ENCODE measurements at places on chromosomes 1 and 21.

DNA sequence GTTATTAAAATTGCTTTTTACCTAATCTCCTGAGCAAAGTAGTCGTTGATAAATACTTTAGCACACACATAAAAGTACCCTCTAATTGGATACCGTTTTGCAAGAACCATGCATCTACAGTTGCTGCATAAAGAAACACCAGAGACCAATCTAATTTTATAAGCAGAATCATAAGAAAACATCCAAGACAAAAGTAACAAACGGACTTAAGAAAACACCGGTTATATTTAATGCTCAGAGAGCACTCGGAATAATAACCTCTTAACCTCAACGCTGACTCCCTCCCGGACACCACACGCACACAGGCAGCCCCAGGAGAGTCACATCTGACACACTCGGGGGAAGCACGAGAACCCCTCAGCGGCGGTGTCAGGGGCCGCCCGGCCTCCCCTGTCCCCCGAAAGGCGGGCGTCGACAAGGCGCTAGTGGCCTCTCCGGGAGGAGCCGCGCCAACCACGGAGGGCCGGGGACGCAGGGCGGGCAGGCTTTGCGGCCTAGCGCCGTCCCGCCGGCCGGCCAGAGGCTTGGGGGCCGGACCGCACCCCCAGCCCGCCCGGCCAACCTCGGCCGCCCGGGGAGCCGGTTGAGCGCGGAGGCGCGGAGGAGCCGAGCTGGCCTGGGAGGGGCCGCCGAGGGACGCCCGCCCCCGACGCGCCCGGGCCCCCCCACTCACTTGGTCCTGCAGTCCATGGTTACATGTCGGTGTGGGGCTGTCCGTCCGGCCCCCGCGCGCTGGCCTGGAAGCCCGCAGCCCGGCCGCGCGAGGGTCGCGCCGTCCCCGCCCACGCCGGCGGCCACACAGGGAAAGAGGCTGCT, 606 bp downstream of the DENND1B start:
- no peak for DNase-seq

GRCh38 chr1:41560496-41560895, 76.0 kb upstream of the EDN2 start:
- no peak for DNase-seq

GRCh38 chr21:41166884-41167283, 1.1 kb upstream of the BACE2 start:
- no peak for DNase-seq

GRCh38 chr1:39970274-39970673, 15.3 kb downstream of the MFSD2A start:
- no peak for DNase-seq

DNA sequence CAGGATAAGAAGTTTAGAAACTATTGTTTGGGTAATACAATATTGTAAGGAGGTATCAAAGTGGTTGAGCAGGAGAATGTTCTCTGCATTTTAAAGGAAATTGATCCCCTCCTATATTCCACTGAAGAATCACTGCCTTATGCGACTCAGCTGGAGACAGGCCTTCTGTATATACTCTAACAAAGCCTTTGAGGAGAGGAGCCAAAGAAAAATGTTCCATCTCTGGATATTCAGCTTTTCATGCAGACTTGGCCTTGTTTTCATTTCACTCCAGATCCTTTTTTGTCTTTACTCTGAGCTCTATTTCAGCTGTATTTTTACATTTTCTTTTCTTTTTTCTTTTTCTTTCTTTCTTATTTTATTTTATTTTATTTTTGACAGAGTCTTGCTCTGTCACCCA, 42.1 kb upstream of the S1PR1 start:
- DNase-seq, result no peak

DNA sequence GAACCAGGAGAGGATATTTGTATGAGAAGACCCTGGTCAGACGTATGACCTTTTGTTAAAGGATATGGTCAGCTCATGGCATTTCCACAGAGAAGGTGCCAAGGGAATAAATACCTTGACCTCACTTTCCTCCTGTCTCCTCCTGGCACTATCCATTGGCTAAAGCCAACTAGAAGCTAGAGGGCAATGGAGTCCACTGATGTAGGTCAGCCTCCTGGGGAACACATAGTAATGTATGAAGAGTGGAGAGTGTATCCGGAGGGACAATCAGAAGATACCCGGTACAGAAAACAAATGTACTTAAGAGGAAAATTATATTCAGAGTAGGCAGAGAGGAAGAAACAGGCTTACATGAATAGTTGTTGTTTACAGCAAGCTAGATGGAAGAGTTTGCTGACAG, 698 bp upstream of the NTMT2 start:
- DNase-seq, result no peak

DNA sequence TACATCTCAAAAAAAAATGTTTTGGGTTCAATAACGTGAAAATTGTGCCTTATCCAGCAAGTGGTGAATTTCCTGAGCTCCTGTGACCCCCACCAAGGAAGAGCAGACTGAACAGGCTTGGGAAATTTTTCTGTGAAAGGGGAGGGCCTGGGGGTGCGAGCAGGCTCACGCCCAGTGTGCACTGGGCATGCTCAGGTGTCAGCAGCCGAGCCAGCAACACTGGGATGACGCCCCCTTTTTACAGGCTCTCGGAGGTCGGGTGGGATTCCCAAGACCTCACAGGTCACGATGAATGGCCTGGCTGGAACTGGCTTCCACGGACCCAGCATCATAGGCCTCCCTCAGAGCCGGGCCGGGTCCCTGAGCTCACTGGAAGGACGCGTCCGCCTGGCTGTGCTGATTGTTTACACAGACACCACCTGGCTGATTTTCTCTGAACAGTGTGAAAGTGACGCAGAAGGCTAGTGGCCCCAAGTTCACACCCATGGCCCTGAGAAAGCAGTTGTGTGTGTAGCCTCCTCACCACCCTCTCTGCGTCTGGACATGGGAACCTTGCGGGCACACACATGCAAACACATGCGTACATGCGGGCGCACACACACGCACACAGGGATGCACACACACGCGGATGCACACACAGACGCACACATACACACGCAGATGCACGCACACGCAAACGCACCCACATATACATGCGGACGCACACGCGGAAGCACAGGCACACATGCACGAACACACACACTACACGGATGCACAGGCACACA, 9.2 kb downstream of the CSTB start:
- DNase-seq, result no peak

DNA sequence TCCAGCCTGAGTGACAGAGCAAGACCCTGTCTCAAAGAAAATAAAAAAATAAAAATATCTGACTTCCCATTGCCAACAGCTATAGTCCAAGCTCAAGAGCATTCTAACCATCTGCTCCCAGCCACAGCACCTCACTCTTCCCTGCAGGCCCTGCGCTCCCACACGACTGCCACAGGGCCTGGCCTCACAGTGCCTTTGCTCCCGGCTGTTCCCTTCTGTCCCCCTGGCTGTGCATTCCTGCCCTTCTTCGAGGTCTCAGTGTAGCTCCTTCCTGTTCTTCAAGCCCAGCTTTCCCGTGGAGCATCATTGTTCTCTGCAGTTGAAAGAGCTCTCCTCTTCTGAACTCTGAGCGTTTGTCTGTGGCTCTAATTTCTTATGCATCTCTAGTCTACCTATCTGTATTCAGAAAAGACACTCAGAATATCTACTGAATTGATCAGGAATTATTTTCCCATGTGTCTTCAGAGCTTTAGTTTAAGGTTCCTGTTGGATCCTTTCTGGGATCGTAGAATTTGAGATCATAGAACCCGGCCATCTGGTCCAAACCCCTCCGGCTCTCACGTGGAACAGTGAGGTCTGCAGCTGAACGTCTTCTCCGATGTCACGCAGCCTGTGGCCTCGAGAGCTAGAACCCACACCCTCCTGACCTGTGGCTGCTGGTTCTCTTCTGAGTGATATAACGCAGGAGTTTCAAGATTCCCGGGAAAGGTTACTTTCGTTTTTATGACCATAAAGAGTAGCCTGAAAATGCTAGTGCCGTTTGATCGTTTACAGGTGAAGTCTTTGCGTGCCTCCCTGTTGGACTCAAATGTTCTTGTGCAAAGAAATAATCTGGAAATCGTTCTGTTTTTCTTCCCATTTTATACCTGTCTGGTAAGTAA, 54.4 kb downstream of the DOP1B start:
- no peak for DNase-seq

- DNase-seq, result peak; percentile 34
Observed at GRCh38 chr21:20971296-20971921, 26.8 kb upstream of the NCAM2 start.

DNA sequence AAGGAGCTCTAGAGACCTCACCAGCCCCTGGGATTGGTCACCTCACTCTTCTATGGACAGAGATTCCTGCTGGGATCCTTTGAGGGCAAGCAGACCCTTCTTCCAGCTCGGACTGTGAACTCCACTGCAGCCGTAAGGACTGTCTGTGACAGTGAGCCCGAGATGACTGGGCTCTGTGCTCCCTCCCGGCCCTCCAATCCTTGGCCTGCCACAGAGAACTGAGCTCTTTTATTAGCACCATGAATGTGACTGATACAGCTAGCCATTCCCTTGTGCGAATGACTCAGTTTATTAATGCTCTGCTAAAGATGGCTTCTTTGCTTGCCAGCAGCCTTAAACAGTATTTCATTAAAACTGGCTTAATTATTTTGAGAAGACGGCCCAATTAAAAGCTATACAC, 194.6 kb upstream of the LMO4 start:
- DNase-seq, result peak; percentile 30

DNA sequence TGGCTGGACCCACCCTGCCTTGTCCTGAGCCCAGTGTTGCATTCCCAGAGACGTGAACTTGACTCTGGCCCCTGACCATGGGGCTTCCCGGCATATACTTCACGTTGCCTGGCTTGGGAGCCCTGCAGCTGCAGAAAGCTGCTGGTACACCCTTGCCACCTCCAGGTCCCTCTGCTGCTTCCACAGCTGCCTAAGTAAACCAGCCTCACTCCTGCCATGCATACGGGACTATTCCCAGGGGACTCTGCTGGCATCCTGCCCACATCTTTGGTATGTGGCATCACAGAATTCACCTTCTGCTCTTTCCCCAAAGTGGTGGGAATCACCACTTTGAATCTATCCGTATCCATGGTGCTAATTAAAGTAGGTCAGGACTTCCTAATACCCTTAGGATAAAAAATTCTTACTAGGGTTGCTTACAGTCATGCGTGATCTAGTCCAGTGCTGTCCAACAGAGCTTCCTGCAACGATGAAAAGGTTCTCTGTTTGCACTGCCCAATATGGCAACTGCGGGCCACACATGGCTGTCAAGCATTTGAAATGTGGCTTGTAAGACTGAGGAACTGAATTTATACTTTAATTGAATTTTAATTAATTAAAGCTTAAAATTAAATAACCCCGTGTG, 203.0 kb downstream of the GRIK3 start:
- no peak for DNase-seq

GRCh38 chr1:95084317-95085176, 11.8 kb upstream of the ALG14 start:
- DNase-seq, result no peak

GRCh38 chr1:22388671-22389450, 62.8 kb upstream of the ZBTB40 start:
- DNase-seq, result no peak

GRCh38 chr1:8070381-8070811, 44.3 kb upstream of the ERRFI1 start:
- DNase-seq, result no peak

DNA sequence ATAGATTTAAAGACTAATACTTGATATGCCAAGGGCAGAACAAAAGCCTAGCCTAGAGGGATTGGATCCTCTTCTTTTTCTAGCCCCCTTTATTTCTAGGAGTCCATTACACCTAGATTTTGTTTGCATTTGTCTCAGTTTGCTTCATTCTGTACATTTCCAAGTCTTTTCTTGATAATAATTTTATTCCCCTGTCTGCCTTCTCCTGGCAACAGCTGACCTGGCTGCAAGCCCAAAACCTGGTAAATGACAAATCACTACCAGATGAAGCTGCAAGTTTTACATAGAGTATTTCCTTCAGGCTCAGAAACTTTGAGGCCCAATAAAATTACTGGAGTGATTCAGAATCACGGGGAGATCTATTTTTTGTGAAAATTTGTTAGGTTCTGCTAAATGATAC, 36.5 kb upstream of the LHX8 start:
- DNase-seq, result no peak

DNA sequence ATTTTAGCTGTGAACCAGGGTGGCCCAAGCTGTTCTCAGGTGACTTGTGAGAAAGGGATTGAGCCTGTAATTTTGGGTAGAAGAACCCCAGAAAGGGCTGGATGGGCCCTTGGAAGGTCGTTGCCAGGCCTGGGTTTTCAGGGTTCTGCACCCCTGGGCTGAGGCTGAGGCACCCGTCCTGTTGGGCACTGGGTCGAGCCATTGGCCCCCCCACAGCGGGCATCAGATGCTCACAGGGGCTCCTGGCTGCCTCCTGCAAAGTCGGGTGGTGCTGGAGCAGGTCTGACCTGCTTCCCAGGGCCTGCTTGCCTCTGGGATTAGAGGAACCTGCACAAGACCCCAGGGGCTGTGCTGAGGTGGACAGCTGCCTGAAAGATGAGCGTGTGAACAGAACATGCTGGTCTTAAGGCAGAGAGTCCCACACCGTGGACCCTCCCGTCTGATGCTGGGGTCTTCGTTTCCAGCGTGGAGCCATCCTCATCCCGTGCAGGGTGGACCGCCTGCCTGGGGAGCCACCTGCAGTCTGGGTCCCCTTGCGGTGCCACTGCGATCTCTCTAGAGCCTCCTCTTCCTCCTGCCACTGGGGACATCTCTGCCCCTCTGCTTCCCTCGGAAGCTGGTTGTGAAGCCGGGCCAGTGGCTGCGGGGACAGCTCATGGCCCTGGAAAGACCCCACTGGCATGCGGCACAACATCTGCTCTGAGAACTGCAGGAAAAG, 1.7 kb upstream of the TRPM2 start:
- no peak for DNase-seq

All from caudate nucleus (tissue), 63 donors.